NCI-H460 (cell line): ENCODE measurements at places on chromosomes 4 and X. TPM values are rescaled to one million over a fixed set of nuclear protein-coding genes. Genes with fewer than 3 reads are reported as not detected.
A peak's percentile ranks its signal among the peaks of the same experiment; 100 is the strongest.

The DGAT2L6 gene
- total RNA-seq: not detected in 2 replicates

The VCX2 gene
- total RNA-seq: not detected in 2 replicates

The PDE6B gene
- not detected in 2 replicates for total RNA-seq

The NEXMIF gene
- total RNA-seq: 0.29 and 0.35 TPM in 2 replicates

The OTUD6A gene
- not detected in 2 replicates for total RNA-seq

The CFAP99 gene
- not detected in 2 replicates for total RNA-seq

The CHM gene
- total RNA-seq: 37.1 and 39.3 TPM in 2 replicates

The CSAG3 gene
- not detected in 2 replicates for total RNA-seq

The SMIM10L2A gene
- 2.8 and 3.3 TPM in 2 replicates for total RNA-seq

GRCh38 chr4:74583757-74584156 lies 138.8 kb downstream of the AREG start:
- DNase-seq: no peak

GRCh38 chr4:102438396-102439235 lies 62.5 kb upstream of the NFKB1 start:
- DNase-seq: peak; percentile 62

GRCh38 chr4:8353912-8354453 lies 84.4 kb downstream of the HTRA3 start:
- DNase-seq: no peak

GRCh38 chr4:5460106-5460801 lies 248.1 kb downstream of the EVC2 start:
- DNase-seq: peak; percentile 1

GRCh38 chrX:153407736-153408135 lies 3.5 kb upstream of the ZFP92 start:
- DNase-seq: no peak

DNA sequence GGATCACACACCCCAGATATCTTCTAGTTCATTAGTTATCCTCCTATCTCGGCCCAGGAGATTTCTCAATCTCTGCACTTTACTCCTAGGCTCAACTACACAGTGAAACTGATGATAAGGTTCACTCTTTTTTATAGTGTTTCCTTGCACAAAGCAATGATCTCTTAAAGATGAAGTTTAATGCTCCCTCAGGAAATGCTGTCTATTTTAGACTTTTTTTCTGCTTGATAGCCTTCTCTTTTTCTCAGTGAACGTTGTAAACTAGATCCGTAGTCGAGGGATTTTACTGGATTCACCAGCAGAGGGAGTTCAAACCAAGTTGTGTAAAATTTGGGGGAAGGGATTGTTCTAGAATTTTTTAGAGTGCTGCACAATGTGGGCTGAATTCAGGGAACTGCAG lies 269.6 kb downstream of the GBA3 start:
- DNase-seq: peak; percentile 62

GRCh38 chr4:144782345-144782744 lies 136.4 kb downstream of the HHIP start:
- DNase-seq: no peak

DNA sequence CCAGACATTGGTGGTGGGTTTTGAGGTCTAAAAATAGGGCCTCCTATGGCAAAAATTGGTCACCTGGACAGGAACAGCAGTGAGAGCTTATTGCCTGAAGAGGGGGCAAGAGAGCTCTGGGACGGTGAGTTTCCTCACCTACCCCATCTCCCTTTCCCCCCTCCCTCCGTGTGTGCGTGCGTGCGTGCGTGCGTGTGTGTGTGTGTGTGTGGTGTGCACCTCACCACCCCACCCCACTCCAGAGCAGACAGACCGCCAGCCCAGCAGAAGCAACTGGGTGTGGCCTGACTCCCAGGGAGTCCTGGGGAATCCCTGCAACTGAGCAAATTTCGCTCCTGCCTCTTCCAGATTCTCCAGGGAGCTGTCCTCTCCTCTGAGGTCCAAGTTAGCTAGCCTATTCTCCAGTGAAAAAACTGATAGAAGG lies 44.7 kb downstream of the PRPS1 start:
- peak; percentile 64 for DNase-seq

DNA sequence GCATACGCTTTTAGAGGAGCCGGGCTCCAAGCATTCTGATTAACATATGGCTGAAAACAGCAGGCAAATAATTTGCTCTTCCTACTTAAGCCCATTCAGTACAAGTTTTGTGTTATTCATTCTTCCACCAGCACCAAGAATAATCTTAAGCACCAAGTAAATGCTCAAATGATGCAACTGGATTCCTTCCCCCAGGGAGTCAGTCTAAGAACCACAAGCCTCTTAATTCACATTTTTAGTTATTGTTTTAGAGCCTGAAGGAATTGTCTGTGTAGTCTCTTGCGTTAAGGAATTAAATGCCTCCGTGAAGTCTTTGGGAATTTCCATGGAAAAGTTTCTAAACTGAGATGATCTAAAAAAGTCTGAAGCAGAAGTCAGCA lies 61.5 kb upstream of the MAGEB2 start:
- DNase-seq: no peak

DNA sequence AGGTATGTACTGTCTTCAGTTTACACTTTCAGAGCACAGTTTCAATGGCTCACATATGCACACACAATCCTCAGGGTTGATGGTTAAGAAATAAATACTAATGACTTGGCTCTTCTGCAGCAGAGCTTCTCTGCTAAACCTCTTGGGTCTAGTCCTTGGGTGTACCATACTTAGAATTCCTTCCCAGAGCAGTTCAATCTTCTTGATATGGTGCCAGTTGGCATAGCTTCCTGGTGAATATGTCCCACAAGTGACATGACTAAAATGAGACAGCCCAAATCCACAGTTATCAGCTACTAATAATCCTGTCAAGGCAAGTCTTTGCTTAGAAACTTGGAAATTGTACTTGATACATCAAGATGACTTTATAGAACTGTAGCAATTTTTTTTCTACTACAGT lies 654.4 kb downstream of the IQCM start:
- no peak for DNase-seq

DNA sequence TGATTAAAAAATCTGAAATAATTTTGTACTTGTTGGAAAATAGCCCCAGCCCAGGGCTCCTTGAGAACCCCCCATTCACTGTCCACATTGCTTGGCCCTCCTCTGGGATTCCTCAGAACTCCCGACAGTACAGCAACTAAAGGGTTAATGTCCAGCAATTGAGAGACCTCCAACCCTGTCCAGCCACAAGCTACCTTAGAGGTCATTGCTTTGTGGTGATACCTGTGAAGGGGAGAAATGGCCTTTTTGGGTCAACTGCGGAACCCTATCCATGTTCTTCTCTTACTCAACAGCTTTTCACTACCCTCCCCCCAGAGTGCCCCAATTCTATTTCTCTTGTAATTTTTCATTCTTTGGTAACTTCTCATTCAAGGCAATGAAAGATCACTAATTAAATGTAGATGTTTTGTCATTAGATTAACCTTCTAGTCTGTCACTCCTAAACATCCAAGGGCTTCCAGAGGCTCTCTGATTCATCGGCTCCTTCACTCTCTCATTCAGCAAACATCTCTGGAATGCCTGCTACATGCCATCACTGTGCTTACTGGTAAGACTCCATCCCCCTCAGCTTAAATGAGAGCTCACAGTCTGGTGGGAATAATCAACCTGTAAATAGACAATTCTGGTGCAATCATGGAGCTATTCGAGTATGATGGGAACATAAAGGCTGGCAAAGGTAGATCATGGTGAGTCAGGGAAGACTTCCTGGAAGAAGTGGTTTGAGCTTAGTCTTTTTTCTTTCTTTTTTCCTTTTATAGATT lies 241.4 kb upstream of the PGRMC2 start:
- peak; percentile 83 for DNase-seq

DNA sequence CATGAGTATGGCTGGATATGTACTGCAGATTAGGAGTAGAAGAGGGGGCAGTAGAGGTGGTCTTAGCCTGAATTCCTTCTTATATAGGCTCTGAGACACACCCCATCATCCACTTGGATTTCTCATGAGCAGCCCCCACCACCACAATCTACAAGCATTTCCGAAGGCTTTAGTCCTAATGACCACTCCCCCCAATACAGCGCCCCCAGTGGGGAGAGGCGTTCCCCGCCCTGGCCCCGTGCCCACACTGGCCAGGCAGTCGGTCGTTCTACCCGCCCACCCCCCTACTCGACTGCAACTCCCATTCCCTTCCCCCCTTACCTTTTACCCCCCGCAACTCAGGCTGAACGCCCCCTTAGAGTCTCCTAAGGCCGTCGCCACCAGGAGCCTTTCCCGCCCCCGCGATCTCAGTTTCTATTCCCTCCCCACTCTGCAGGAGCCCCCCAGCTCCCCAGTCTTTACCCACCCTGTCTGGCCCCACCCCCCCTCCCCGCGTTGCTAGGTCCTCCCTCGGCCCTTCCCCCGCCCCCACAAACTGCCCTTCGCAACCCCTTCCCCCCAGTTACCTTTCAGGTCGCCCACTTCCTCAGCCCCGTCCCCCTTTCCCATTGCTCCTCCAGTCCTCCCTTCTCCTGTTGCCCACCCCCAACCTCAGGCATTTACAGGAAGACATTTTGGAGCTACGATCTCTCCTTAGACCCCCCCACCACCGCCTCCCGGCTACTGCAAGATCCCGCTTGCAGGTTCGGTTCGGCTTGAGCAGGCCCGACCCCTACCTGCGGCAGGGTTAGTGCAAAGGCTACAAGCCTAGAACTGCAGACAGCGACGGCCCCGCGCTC lies 468 bp downstream of the ZMYM3 start:
- DNase-seq: peak; percentile 33

GRCh38 chr4:18938343-18939099 lies 917.0 kb upstream of the LCORL start:
- no peak for DNase-seq

GRCh38 chr4:96112631-96113030 lies 272.7 kb downstream of the PDHA2 start:
- DNase-seq: no peak

- no peak for DNase-seq
Observed at GRCh38 chr4:114782415-114783214, 184.0 kb downstream of the UGT8 start.

GRCh38 chr4:104976262-104976661 lies 170.4 kb upstream of the TET2 start:
- no peak for DNase-seq

DNA sequence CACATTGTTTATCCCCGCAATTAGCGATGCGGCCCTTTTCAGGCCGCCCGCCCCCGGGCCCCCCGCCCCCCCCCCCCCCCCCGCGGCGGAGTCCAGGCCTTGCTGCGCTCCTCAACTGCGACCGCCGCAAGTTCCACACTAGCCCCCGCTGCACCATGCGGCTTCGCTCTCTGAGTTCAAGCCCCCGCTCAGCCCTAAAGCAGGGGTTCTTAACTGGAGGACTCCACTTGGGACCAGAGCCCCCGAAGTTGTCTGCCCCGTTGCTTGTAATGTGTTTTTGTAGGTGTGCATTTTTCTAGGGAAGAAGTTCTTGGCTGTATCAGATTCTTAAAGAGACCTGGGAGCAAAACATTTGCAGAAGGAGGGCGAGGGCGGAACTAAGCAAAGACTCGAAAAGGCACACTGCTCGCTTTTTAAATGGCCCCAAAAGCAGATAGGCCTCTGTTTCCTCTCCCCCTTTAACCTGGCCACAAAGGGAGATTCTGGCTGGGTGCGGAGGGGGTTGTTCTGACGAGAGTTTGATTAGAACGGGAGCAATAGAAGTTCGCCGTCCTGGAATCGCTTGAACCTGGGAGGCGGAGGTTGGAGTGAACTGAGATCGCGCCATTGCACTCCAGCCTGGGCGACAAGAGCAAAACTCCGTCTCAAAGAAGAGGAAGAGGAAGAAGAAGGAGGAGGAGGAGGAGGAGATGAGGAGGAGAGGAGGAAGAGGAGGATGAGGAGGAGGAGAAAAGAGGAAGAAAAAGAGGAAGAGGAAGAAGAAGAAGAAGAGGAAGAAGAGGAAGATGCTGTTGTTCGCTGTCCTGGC lies 2.3 kb upstream of the MSX1 start:
- DNase-seq: no peak

GRCh38 chr4:88021824-88022223 lies 14.4 kb downstream of the PKD2 start:
- DNase-seq: no peak

DNA sequence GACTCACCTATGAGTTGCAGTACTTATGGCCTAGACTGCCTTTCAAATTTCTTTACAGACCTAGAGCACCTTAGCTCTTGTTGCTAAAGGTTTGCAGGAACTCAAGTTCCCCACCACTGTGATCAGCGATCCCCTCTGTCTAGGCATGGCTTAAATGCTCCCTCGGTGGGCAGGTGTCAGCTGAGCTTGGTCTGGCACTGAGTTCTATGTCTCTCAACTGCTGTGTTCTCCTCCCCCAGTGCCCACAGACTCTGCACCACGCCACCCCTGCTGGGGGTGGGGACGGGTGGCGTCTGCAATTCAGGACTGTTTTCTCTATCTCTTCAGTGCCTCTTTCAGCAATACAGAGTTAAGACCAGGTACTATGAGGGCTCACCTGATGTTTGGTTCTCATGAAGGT lies 30.5 kb downstream of the TMEM271 start:
- DNase-seq: no peak

GRCh38 chrX:14779580-14779979 lies 93.3 kb downstream of the FANCB start:
- DNase-seq: no peak

DNA sequence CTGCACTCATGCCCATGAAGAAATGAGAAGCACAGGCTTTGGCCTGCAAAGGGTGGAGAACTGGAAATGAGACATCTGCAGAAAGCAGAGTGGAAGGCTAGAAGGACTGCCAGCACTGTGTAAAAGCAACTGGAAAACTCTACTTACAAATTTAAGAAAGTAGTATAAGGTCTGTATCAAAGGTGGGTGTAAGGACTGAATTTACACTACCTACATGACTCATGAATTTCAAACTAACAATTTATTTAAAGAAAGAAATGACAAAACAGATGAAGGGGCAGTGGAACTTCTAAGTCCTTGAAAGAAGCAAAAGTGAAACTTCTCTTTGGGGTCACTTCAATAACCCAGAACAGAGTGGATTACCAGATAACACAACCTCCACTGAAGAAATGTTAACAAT lies 71.2 kb downstream of the SLC10A7 start:
- no peak for DNase-seq

DNA sequence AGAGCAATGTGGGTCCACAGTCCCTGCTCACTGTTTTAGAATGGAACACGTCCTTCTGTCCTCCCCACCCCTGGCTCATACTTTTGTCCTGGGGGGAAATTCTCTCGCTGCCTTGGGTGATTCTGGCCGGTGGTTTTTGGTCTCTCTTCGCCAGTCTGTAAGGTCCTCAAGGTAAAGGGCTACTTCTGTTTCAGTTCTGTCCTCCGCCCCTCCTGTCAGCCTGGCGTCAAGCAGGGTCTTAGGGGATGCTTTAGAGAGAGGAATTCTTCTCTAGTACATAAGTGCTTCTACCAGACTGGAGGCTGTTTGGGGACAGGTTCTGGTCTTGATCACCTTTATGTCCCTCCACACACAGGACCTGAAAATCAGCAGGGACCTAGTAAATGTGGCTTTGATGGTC lies 617 bp upstream of the MRFAP1L1 start:
- no peak for DNase-seq

GRCh38 chrX:152165033-152165743 lies 26.8 kb upstream of the MAGEA10 start:
- DNase-seq: no peak

- DNase-seq: no peak
Observed at GRCh38 chrX:1378306-1378759, 13.6 kb downstream of the SLC25A6 start.
